ENCODE measurements at places on chromosomes 7 and 10. TPM values are rescaled to one million over a fixed set of nuclear protein-coding genes. Genes with fewer than 3 reads are reported as not detected.

- DNase-seq = no peak
Observed at GRCh38 chr7:80529362-80529761, 17.5 kb upstream of the GNAT3 start.

- DNase-seq = no peak
Observed at GRCh38 chr10:34504534-34504933, 310.6 kb downstream of the PARD3 start.

DNA sequence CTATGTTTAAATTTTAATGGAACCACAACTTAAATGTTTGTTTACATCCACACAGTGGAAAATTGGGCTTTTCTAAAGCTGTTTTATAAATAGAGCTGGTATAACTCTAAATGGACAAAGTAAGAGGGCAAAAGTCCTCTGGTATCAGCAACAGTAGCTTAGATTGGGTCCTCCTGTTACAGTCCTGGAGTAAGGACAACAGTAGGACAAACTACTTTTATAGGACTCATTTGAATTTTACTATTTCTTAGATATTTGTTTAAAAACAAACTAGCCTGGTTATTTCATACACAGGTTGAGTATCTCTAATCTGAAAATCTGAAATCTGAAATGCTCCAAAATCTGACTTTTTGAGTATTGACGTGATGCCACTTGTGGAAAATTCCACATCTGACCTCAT, 8.4 kb downstream of the VCL start:
- no peak for DNase-seq

DNA sequence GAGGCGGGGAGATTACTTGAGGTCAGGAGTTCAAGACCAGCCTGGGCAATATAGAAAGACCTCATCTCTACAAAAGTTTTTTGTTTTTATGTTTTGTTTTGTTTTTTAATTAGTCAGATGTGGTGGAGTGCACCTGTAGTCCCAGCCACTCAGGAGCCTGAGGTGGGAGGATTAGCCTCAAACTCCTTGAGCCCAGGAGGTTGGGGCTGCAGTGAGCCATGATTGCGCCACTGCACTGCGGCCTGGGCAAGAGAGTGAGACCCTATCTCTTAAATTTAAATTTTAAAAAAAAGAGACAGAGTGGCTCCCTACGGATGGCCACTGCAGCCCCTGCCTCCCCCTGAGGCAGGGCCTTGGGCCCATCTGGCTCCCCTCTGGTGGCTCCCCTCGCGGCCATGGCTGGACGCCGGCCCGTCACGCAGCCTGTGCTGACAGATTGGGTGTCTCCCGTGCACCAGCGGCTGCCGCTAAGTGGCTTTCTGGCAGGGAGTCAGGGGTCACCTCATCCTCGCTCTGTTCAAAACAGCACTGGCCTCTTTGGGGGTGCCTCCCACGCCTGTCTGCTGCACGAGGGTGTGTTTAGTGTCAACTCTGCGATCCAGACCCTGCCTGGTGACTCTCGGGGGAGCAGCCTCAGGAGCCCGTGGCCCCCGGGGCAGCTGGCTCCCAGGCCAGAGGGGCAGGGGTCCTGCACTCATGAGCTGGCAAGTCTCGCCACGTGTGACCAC, 44.4 kb upstream of the ELN start:
- DNase-seq = no peak

GRCh38 chr10:4607681-4608080, 218.3 kb upstream of the AKR1E2 start:
- DNase-seq = no peak

GRCh38 chr7:134991469-134992339, 5.4 kb downstream of the AGBL3 start:
- peak; percentile 82 for DNase-seq

DNA sequence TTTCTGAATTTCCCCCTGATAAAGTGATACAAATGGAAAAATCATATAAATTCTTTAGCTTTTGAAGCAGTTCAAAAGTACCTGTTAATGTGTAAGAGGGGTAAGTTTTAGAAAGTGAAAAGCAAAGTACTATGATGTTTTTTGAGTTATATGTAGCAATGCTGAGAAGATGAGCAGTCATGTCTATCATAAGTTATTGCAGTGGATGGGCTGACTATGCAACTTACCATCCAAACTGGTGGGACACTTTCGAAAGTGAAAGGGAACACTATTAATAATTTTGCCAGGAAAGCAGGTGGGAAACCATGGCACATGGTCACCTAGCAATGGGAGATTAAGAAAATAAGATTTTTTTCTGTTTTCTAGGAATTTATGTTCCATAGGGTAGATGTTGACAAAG, 4.1 kb downstream of the MINPP1 start:
- no peak for DNase-seq

DNA sequence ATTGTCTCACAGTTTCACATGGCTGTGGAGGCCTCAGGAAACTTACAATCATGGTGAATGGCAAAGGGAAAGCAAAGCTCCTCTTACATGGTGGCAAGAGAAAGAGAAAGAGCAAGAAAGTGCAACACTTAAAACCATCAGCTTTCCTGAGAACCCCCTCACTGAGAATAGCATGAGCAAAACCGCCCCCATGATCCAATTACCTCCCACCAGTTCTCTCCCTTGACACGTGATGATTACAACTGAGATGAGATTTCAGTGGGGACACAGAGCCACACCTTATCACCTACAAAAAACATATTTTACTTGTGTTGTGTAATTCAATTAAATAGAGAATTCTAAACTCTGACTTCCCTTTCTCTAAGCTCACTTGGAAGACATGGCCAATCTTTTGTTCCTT, 80.2 kb downstream of the SEMA3C start:
- DNase-seq = no peak

- DNase-seq = no peak
Observed at GRCh38 chr7:4195660-4196059, 486.4 kb upstream of the FOXK1 start.

GRCh38 chr7:5766321-5766761, 15.1 kb downstream of the RNF216 start:
- DNase-seq = no peak

- DNase-seq = no peak
Observed at GRCh38 chr10:62073429-62073828, 171.9 kb downstream of the ARID5B start.

DNA sequence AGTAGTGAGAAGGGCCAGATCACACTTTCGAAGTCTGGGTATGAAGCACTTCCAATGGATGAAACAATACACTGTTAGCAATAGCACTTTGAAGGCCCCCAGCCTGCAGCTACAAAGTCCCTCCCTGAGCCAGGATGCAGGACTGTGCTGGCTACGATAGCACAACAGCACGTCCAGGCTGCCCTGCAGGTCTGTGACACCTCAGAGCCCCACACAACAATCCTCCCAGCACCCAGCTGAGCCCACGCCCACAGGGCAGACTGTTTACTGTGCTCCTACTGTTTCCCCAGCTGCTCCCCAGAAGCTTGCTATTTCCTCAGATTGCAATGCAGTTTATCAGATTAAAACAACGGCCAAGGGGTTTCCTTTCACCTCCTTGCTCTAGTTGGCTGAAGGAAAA, 71.4 kb downstream of the HTR5A start:
- DNase-seq = no peak

DNA sequence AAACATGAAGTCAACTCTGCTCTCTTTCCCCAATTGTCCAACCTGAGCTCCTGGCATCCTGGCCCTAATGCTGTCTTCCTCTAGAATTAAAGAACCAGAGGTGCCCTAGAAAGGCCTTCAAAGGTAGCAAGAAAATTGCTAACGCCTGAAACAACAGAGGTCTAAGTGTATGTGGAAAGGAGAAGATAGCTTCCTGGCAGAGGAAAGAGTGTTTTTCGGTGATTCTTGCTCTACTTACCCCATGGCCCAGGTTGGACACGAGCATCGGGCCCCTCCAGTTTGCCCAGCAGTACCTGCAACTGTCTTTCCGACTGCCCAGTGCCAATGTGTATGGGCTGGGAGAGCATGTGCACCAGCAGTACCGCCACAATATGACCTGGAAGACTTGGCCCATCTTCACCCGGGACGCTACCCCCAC, 22.2 kb downstream of the MGAM2 start:
- DNase-seq = no peak

- DNase-seq = no peak
Observed at GRCh38 chr7:137354961-137355360, 11.4 kb upstream of the PTN start.

DNA sequence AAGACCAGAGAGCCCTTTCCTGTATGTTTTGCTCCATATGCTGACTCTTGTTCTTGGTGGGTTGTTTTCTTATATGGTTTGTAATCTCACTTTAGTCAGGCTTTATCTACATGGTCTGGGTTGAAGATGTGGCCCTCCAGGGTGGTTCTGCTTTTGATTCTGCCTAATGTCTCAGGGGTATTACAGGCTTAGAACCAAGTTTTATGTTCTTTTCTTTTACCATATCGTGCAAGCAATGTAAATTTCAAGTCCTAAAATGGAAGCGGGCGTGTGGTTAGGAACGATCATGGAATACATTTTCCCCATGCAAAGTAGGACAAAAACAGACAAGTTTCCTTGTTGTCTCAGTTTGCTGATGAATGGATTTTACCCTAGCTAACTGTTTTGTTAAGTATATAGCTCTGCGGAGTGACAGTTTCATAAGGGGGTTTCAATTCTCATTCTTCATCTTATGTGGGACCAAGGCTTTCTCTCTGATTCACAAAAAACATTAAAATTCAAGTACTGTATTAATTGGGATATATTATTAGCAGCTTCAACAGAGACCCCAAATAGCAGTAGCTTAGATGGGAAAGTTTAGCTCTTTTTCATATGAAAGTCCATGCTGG, 58.7 kb downstream of the MTURN start:
- DNase-seq = no peak

DNA sequence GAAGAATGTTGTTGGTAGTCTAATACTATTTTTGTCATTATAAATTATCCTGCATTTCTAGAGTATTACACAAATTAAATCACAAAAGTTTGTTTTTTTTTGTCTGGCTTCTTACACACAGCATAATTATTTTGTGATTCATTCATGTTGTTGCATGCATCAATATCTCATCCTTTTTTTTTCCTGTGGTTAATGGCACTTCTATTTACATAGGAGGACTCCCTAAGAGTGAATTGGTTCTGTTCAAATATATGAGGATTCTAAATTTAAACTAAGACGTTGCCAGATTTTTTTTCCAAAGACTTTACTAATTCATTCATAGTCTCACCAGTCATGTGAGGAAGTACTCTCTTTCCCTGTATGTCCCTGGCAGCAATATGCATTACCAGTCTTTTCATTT, 303.3 kb downstream of the GPR37 start:
- no peak for DNase-seq

GRCh38 chr10:3578682-3579081, 206.3 kb downstream of the KLF6 start:
- no peak for DNase-seq

DNA sequence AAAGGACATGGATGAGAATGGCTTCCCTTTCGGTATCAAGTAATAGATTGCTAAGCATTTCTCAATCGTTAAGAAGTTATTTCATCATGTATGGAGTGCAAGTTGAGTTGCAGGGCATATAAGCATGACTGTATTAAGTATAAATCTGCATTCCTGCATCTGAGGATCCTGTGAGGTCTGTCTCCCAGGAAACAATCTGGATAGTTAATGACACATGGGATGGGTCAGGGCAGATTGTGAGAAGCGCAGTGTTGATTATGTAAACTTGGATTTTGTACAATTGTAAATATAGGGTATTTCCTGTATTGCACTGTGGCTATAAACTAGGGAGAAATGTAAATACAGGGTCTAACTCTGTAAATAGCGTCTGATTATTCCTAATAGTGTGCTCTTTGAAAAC, 102.6 kb downstream of the PLXDC2 start:
- DNase-seq = no peak

DNA sequence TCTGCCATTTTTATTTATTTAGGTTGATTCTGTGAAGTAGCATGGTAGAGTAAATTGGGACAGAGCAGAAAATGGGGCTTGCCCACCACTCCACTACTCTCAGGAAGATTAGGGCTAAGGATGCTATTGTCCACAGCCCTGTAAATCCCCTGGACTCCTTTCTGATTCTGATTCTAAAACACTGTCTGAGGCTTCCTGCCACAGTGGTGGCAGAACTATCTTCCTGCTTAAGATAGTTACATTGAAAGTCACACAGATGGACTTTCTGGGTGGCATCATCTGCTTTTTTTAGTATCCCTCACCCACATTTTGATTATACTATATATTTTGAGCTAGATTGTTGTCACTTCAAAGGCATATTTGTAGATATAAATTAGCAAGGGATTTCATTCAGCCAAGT, 50.0 kb downstream of the SPAM1 start:
- DNase-seq = no peak

GRCh38 chr7:139131601-139132041, 22.1 kb upstream of the ZC3HAV1 start:
- no peak for DNase-seq

DNA sequence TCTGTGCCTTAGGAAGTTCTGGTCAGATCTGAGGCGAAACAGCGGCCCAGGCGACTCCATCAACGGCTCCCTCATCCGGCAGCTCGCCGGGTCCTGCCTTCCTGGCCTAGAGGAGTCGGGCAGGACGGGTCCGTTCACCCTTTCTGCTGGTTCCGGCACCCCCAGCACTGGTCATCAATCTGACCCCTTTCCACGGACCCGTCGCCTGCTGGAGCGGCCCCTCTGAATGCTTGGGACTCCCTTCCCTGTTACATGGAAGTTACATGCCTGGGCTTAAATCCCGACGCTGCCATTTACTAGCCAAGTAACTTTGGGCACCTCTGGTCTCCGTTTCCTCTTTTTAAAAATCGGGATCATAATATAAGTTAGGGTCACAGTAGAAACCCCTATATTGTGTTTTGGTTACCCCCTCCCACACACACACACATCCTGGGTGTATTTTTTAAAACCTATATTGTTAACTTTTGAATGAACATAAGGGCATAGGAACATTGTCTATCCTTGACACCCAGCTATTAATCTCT, 607 bp upstream of the GGCT start:
- DNase-seq = no peak

GRCh38 chr10:127017541-127018297, 112.5 kb downstream of the DOCK1 start:
- no peak for DNase-seq

- no peak for DNase-seq
Observed at GRCh38 chr7:132004529-132004928, 448.1 kb upstream of the PODXL start.

The STOX1 gene
- 1.2 TPM for total RNA-seq

The PRXL2A gene
- total RNA-seq = 52.0 TPM

The ZC3HAV1 gene
- total RNA-seq = 21.0 TPM

The PIP gene
- not detected for total RNA-seq

The ESYT2 gene
- 43.4 TPM for total RNA-seq

The CCL24 gene
- not detected for total RNA-seq

The FAM25G gene
- not detected for total RNA-seq

The HTRA1 gene
- 35.7 TPM for total RNA-seq

The NXPH1 gene
- total RNA-seq = not detected

The OPN4 gene
- total RNA-seq = not detected

The SCD gene
- 303 TPM for total RNA-seq

The ZNF488 gene
- 2.1 TPM for total RNA-seq

The BTRC gene
- 14.2 TPM for total RNA-seq

The ATG9B gene
- 0.07 TPM for total RNA-seq

The LRIT1 gene
- not detected for total RNA-seq

The WNT2 gene
- total RNA-seq = not detected

The EXOC4 gene
- 41.3 TPM for total RNA-seq

The SEC31B gene
- total RNA-seq = 2.9 TPM

The SNX10 gene
- total RNA-seq = 18.8 TPM

The SPDYE5 gene
- total RNA-seq = not detected
